ENCODE measurements at places on chromosomes 2 and 18.

DNA sequence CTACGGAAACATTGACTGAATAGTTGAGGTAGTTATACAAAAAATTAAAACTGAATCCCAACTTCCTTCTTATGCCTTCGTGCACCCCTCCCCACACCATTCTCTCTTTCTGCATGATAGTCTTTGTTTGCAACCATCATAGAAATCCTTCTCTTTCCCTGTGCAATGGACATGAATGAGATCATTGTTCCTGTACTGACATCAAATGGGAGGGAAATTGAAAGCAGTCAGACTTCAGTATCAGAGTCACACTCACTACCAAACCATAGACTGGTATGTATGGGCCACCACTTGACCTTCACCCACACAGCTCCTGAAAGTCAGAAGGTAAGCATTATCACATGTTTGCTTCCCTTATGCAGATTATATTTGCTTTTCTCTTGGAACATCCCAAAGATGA, 782.8 kb downstream of the BCL11A start:
- no peak for DNase-seq

DNA sequence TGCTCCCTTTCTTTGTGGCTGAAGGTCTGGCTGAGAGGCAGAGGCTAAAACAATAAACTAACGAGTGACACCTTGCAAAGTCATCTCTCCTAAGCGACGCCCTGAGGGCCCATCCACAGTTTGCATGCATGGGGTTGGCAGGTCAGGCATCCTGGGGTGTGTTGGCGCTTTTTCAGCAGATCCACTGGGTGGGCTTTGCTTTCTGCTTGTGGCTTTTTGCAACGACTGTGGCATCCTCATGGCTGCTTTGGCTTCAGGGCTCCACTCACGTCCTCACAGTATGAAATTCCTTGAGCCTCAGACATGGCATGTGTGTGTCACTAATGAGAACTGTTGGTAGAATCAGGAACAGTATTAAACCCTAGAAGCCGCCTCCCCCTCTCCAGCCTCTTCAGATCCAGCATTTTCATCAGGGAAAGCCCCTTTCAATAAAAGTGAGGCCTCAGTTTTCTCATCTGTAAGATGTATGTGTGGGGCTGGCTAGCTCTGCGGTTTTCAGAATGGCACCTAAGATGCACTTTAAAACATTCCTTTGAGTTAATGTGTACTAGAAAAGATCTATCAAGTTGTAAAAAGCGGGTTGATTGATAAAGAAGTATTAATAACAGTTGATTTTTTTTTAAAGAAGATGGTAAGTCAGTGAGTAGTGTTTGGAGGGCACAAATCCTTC, 72.5 kb downstream of the SH3BP4 start:
- no peak for DNase-seq

GRCh38 chr2:74019516-74019915, 34.8 kb downstream of the TET3 start:
- no peak for DNase-seq

- no peak for DNase-seq
Observed at GRCh38 chr2:73852020-73852419, 23.3 kb downstream of the STAMBP start.

GRCh38 chr2:133109772-133110171, 439.8 kb upstream of the LYPD1 start:
- DNase-seq, result no peak

GRCh38 chr2:142423603-142424002, 292.8 kb upstream of the LRP1B start:
- DNase-seq, result no peak

DNA sequence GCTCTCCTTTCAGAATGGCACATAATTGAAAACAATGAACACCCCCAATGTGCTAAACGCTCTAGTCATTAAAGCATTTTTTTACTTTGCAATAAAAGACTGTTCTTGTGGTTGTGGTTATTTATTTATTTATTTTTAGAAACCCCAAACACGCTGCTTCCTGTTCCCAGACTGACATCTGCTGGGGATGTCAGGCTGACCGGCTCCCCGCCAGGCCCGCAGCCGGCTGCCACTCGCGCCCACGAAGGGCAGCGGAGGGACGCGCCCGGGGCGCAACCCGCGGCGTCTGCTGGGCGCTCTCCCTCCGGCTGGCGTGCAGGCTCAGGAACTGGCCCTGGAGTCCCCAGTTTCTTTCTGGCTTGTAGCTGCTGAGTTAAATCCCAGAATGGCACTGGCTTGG, 83.1 kb upstream of the SP3 start:
- DNase-seq, result no peak

DNA sequence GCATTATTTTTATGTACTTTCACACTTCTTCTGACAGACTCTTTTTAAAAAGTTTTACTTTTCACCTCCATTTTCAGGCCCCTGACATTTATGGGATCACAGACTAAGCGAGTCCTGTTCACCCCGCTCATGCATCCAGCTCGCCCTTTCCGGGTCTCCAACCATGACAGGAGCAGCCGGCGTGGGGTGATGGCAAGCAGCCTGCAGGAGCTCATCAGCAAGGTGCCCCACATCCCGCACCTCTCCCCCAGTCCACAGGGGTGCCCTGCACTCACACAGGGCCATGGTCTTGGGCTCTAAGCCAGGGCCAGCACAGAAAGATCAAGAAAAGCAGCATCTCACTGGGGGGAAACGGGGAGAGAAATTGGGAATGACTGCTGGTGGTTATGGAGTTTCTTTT, 8.6 kb downstream of the CIDEA start:
- no peak for DNase-seq

- DNase-seq, result no peak
Observed at GRCh38 chr2:40240070-40240469, 211.8 kb downstream of the SLC8A1 start.

- no peak for DNase-seq
Observed at GRCh38 chr2:160581448-160581847, 87.8 kb upstream of the RBMS1 start.

DNA sequence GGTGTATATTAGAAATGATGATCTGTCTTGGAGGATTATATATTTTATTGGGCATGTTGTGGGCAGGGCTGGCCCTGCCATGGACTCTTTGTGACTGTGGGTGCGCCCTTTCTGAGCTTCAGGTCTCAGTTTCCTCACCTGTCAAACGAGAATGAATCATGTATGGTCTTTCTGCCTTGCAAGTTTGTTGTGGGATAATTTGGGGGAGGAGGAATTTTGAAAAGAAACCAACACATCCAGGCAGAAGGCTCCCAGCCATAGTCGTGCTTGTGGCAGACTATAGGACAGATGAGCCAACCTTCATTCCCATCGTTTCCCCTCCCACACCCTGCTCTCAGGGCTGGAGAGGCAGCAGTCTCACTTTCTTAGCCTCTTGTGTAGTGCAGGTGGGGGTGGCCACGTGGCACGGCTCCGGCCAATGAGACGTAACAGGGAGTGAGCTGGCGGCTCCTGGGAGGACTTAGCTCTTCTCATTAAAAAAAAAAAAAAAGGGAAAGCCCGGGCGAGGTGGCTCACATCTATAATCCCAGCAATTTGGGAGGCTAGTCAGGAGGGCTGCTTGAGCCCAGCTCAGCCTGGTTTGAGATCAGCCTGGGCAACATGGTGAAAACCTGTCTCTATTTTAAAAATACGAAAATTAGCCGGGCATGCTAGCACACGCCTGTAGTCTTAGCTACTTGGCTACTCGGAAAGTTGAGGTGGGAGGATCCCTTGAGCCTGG, 63.1 kb downstream of the RHOB start:
- DNase-seq, result peak; percentile 76

DNA sequence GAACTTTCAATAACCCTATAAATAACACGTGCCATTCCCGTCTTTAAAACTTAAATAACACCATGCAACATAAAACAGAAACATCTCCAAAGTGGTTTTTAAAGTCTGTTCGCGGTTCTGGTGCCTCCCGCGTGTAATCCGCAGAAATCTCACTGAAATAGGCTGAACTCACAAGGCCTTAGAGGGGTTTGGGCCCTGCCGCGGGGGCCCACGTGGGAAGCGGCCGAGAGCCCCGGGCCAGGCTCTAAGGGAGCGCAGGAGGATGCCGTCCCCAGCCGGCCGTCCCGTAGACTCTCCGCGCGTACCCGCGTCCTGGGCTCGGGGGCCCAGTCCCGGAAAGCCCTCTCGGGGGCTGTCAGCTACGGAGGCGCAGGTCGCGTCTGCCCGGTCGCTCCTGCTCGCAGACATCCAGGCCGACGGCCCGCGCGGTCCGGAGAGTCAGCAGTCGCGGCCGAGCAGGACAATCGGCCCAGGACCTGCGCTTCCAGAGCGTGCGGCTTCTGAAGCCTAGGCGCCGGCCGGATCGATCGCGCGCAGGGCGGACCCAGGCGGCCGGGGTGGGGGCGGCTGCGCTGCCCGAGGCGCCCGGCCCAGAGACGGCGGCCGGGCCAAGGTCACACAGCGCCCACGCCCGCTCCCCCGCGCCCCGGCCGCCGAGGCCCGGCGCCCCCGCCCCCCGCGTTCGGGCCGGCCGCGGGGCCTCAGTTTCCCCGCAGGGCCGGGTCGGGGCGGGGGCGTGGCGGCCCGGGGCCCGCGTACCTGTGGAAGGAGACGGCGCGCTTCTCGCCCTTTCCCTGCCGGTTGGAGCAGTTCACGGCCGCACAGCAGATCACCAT, 558 bp downstream of the THAP4 start:
- DNase-seq, result peak; percentile 49

DNA sequence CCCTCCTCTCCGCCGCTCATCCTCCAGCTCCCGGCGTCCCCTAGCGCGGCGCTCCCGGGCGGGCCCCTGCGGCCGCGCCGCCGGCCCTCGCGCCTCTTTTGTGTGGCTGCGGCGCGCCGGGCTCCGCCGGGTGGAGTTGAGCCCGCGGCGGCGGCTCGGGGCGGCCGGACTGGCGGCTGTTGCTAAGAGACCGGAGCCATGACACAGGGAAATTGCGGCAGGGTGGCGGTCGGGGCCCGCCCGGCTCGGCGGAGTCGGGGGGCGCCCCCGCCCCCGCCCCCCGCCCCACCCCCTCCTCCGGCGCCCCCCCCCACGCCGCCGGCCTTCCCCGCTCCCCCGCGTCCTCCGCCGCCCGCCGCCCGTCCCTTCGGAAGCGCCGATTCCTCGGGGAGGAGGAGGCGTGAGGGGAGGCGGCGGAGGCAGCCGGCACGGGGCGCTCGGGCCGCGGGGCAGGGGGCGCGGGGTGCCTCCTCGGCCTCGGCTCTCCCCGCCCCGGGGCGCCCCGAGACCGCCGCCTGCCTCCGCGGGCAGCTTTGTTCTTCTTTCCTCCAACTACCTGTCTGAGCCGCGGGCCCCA, at the start of gene TMEM200C:
TSS of gene TMEM200C (minus strand) at position 224 of the 577 bp plus-strand sequence. CDS start 3,459 bp downstream, outside the sequence.
- DNase-seq, result no peak

DNA sequence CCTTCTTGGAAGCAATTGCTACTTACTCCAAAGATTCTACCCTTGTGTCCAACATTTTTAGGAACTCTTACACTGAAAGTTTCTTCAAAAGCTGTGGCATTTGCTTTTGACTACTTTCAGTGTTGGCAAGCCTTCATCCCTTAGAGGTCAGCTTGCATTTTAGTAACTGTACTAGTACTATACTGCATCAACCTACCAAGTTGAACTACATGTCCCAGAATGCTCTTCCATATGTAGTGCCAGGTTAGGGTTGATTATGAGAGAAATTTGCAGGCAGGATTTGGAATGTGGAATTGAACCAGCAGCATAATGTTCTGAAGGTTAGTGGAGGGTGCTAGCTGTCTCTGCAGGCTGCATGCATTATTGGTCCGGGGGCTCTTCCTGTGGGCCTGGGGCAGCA, 218.3 kb upstream of the FBXO11 start:
- DNase-seq, result no peak

DNA sequence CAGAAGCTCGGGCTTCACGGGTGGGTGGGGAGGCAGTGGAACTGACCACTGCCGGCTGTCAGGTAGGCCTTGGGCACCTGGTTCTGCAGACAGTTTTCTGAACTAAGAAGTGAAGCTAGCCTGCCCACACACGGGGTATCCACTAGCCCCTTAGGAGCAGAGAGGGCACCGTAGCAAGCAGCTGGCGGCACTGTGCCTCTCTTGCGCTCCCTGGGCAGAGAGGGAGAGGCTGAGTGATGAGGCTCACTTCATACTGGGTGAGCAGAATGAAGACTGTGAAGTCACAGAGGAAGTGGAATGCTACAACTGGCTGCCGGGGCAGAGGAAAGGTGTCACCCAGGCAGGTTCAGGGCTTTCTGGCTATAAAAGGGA, 753 bp downstream of the ITPRIPL1 start:
- DNase-seq, result no peak

GRCh38 chr18:21109936-21110712, 1.5 kb downstream of the ROCK1 start:
- no peak for DNase-seq

- DNase-seq, result no peak
Observed at GRCh38 chr2:207332480-207333212, 166.9 kb upstream of the KLF7 start.

GRCh38 chr2:137968477-137969417, 4.5 kb downstream of the HNMT start:
- peak; percentile 83 for DNase-seq

- no peak for DNase-seq
Observed at GRCh38 chr18:75533950-75534349, 106.4 kb upstream of the SMIM21 start.

DNA sequence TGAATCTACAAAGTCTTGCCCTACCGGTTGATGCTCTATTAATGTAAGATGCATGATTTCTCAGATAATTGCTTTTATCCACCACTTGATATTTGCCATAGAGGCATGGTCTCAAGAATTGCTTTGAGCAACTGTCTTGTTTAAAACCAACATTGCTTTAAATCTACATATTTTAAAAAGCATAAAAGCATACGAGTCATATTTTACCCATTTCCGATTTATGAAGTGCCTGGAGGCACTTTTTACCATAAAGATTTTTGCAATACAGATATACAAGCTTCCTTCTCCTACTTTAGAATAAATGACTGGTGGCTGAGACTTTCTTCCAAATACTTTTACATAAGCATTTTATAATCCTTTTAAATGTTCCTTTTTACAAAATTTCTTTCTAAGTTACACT, 517.6 kb downstream of the TXNL1 start:
- no peak for DNase-seq

DNA sequence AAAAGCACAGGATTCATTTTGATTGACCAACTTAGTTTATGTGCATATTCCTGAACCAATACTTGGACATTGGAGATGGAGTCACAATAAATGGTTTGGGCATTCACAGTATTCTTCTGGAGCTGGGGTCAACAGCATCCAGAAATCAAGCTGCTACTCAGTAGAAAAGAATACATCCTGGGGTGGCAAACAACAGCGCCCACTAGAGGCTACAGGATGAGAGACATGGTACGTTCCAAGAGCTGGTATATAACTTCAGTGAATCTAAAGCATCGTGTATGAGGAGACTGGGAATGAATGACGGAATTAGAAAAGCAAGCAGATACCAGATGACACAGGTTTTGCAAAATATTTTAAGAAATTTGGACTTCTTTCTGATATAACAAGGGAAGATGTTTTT, 142.9 kb upstream of the FIGN start:
- peak; percentile 59 for DNase-seq

- no peak for DNase-seq
Observed at GRCh38 chr2:32623311-32623706, 4.5 kb upstream of the TTC27 start.
